ENCODE measurements at places on chromosomes 4 and X.

DNA sequence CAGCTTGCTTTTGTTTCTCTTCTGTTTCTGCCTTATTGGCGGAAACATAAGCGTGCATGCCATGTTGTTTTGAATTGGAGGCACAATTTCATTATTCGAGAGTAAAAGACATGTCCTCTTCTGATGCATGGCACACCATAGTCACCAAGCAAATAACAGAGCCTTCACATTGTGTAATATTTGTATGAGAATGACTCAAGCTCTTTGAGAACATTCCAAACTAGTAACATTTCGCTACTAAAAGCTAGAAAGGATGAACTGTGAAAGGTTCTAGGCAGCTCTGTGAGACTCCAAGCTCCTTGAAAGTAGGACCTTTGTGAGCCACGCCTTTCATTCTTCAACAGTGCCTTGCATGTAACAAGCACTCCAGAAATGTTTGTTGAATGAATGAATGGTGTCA is 9.2 kb upstream of the ANXA3 start:
- DNase-seq: no peak

DNA sequence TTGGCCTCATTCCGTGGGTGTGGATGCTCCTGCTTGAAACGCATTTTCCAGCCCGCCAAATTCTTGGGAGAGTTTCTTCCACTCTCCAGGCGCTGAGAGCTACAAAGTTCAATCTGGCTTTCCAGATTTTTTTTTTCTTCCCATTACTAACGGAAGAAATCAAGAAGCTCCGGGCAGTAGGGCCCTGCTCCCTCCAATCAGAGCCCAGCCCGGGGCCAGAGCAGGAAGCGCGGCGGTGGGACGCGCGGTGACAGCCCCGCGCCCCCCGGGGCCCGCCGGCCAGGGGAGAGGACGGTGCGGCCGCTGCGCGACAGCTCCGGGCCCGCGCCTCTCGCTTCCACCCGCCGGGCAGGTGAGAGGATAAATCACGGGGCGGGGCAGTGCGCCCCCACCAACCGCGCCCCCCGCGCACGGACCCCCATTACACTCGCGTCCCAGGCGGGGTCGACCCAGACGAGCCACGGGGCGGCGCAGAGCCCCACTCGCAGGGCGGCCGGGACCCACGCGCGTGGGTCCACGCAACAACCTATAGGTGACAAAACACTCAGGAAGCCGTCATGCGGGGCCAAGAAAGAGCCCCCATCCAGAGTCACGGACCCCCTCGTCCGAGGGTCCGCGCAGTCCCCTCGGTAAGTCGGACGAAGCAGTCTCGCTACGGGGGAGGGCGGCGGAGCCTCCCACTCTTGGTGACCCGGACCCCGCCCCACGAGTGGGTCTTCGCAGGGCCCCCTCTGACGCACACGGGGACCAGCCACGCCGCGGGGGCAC is 868 bp downstream of the AFAP1 start:
- DNase-seq: peak; percentile 37

DNA sequence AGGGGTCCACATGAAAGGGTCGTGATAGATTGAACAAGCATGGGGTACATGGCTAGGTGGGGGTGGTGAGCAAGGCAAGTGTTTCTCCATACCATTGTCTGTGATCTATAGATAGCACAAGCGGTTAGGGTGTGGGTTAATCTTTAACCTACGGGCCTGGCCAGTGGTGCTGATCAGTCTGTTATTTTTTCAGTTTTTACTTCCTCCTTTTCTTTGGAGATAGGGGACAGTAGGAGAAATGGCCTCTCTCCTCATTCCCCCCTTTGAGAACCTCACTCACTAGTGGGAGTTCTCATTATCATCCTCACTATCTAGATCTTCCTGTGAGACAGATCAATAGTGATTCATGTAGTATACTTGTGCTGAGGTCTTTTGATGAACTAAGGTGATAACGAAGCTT is 16.2 kb upstream of the GPKOW start:
- DNase-seq: peak; percentile 4

DNA sequence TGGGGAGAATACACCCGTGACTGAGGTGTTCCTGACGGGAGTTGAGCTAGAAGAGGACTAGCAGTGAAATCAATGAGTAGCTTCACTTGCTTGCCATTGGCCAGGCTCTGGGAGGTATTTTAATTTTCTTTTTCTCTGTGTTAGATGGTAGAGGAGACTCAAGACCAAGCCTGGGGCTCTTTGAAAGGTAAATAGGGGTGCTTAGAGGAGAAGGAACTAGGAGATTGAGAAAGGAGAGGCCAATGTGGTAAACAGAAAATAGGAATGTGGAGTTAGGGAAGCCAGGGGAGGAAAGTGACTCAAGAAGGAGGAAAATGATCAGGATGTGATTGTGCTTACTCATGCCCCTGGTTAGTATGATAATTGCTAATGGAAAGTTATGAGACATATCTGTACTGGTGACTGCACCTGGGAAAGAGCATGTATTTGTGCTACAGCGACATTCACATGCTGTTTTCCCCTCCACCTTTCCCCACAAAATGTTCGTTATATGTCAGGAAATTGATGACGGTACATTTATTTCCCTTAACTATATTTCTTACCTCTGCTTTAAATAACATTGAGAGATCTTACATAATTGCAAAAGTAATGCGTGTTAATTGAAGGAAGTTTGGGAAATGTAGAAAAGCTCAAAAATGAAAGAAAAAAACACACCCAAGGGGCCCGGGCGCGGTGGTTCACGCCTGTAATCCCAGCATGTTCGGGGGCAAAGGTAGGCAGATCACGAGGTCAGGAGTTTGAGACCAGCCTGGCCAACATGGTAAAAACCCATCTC is 16.9 kb upstream of the LRBA start:
- DNase-seq: no peak

- peak; percentile 3 for DNase-seq
Measured at GRCh38 chrX:97401154-97401553, 517.4 kb downstream of the RPA4 start.

DNA sequence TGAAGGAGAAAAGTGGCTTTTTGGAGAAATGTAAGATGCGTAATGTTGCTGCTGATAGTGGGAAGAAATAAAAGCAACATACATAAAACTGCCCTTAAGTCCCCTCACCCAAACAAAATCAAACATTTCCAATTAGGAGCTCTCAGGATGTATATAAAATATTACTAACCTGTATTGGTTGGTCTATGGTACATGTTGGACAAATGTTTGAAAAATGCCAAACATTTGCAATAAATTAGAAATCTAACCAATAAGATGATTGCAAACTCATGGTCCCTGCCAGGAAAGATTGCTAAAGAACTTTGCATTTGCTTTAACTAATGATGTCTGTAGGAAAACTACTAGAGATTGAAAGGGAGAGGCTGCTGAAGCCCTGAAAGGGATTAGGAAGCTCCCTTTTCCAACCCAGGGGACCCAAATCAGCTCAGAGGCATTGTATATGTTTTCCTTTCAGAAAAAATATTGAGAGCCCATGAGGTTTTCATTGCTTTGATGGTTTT is 1.8 kb downstream of the SFRP2 start:
- DNase-seq: no peak

GRCh38 chrX:20028588-20028987 is 37.7 kb upstream of the BCLAF3 start:
- DNase-seq: peak; percentile 45

- no peak for DNase-seq
Measured at GRCh38 chr4:123827511-123827910, 430.9 kb downstream of the SPRY1 start.

DNA sequence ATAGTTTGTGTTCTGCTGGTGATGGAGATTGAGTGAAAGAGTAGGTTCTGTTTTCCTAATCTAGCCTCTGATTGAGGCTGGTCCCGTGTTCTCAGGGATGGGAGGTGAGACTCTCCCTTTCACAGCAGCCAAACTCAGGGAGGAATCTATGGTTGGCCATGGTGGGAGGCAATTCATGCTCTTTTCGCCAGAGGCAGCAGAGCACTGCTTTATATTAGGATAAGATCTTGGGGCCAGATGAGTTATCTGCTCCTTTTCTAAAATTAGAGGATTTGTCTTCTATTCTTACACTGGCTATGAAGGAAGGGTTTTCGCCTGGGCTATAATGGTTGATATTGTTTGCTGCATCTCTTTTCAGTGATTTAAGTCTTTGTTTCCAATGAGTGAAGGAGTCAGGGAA is 63.9 kb upstream of the NLGN4X start:
- DNase-seq: no peak

GRCh38 chr4:7364979-7365378 is 69.8 kb downstream of the PSAPL1 start:
- DNase-seq: no peak

GRCh38 chrX:55488006-55488592 is 1.5 kb downstream of the USP51 start:
- no peak for DNase-seq

Measured in Caco-2 (cell line).